ENCODE measurements at places on chromosomes 13 and 19.

GRCh38 chr13:20405691-20406090 is 120.0 kb downstream of the CRYL1 start:
- no peak for DNase-seq

- no peak for DNase-seq
These were observed 3.1 kb downstream of the PPP1R14A start for GRCh38 chr19:38252941-38253691.

GRCh38 chr13:112574416-112574815 is 13.5 kb downstream of the TUBGCP3 start:
- DNase-seq: no peak

DNA sequence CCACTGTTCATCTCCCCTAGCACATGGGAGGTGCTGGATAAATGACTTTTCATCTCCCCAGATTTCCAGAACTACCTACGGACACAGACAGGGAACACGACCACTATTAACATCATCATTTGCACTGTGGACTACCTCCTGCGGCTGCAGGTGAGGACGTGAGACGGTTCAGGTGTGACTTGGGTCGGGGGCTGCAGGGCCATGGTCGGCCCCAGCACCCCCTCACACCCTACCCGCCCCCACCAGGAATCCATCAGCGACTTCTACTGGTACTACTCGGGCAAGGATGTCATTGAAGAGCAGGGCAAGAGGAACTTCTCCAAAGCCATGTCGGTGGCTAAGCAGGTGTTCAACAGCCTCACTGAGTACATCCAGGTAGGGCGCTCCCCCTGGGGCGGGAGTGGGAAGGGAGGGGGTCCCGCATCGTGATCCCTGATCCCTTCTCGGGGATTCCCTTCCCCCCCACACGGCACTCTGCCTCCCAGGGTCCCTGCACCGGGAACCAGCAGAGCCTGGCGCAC is 74.4 kb downstream of the MAP4K1 start:
- DNase-seq: no peak

DNA sequence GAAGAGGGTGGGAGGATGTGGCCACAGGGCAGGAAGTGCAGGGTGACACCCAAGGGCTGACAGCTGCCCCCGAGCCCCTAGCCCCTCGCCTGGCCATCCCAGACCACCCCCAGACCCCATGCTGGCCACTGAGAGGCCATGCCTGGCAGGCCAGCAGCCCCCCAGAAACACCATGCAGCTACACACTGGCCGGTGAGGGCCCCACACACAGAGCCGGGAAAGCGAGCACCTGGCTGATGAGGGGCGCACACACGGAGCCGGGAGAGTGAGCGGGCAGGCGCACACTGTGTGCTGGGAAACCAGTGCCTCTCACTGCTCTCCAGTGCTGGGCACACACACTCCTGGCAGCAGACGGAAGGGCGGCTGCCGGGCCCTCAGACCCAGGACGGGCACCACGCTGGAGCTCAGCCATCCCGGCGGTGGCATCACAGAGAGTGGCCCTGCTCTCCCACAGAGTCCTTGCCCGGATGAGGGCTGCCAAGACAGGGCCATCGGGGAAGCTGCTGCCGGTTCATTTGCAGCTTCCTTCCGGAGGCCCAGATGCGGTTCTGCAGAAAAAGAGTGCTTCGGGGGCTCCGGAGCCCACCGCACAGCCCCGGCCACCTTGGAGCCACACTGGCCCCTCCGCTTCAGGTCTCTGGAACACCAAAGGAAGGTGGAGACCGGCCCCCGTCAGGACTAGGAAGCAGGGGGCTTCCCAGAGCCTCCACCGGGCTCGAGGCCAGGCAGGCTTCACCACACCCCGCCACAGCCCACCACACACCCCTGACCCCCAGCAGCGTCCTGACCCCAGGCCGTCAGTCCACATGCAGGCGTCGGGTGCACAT is 76.4 kb downstream of the SPACA7 start:
- no peak for DNase-seq

- no peak for DNase-seq
These were observed 2.1 kb downstream of the TEAD2 start for GRCh38 chr19:49359851-49360820.

GRCh38 chr13:103542648-103543047 is 476.4 kb upstream of the SLC10A2 start:
- no peak for DNase-seq

- DNase-seq: no peak
These were observed 23.7 kb upstream of the TNFSF14 start for GRCh38 chr19:6693681-6694080.

DNA sequence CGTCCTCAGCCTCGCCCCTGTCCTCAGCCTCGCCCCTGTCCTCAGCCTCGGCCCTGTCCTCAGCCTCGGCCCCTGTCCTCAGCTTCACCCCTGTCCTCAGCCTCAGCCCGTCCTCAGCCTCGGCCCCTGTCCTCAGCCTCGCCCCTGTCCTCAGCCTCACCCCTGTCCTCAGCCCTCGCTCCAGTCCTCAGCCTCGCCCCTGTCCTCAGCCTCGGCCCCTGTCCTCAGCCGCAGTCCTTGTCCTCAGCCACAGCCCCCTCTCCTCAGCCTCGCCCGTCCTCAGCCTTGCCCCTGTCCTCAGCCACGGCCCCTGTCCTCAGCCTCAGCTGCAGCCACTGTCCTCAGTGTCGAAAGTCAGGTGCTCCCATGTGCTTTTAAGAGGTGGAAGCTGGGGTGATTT is 10.5 kb downstream of the C13orf46 start:
- DNase-seq: no peak

GRCh38 chr13:111919849-111920248 is 147.1 kb upstream of the SOX1 start:
- no peak for DNase-seq

DNA sequence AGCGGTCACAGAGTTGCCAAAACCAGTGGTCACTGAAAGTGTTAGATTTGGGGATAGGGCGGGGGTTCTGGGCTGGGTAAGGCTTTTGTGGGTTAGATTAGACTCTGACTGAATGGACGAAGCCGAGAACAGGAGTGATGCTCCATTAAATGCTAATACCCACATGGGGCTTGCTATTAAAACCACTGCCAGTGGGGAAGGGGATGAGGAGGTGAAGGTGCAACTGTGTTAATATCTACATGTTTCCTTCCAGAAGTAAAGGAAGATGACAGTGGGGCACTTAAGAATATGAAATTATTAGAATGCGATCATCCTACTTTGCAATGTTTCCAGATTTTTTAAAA is 573 bp upstream of the ZNF614 start:
- DNase-seq: no peak
